CD4-positive, alpha-beta T cell treated with Interferon gamma for 1 hour (primary cell): ENCODE measurements at places on chromosomes 1 and 21.

DNA sequence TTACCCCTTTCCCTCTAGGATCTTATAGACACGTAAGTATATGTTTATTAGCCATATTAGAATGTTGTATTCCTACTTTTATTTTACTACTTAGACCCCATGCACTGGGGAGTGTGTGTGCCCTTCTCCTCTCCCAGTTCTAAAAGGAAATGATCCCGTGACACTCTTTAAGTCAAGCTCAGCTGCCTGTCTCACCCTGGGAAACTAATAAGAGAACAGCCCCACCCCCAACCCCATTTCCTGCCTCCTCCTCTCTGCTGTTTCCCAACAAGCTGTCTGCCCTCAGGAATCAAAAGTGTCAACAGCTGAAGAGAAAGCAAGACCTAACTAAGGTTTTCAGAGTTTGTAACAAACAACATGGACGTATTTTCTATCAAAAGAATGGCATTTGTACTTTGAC, 92.6 kb upstream of the VAV3 start:
- DNase-seq, result peak; percentile 37

DNA sequence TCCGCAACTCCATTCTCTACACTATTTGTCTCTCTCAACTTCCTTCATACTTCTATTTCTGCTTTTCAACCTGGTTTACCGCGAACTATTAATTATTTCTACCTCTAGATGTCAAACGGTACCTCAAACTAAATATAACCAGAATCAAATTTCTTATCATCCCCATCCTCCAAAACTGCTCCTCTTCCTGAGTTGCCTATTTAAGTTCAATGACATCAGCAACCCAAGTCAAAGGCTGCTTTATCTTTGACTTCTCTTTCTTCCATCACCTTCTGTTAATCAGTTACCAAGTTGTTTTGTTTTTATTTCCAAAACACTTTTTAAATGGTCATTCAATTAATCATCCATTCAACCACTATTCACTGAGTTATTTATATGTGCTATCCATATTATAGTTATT, 171.9 kb downstream of the COL24A1 start:
- no peak for DNase-seq

DNA sequence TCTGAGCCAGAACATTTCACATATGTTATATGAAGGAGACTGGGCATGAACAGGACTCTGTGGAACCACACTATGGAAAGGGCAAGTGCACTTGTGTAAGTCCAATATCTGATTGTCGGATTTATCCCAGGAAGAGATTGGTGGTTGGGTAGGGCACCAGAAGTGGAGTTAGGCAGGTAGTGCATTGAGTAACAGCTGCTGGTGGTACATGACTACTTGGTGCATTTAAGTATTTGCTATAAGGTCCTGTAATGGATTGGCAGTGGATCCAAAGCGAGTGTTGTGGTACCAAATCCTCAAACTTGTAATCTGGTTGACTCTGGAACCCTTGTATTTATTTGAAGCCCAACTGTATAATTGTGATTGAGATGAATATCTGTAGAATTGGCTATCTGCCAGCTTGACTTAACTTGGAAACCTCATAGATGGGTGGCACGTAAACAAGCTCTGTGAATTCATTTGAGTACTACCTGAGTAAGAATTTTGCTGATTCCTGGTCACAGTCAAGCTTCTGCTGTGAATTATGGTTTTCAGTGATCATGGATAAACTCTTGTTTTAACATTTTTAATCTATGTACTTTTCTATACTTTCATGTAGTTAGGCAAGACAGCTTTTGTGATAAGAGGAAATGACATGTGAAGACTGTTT, 21.1 kb downstream of the UBAP2L start:
- no peak for DNase-seq

DNA sequence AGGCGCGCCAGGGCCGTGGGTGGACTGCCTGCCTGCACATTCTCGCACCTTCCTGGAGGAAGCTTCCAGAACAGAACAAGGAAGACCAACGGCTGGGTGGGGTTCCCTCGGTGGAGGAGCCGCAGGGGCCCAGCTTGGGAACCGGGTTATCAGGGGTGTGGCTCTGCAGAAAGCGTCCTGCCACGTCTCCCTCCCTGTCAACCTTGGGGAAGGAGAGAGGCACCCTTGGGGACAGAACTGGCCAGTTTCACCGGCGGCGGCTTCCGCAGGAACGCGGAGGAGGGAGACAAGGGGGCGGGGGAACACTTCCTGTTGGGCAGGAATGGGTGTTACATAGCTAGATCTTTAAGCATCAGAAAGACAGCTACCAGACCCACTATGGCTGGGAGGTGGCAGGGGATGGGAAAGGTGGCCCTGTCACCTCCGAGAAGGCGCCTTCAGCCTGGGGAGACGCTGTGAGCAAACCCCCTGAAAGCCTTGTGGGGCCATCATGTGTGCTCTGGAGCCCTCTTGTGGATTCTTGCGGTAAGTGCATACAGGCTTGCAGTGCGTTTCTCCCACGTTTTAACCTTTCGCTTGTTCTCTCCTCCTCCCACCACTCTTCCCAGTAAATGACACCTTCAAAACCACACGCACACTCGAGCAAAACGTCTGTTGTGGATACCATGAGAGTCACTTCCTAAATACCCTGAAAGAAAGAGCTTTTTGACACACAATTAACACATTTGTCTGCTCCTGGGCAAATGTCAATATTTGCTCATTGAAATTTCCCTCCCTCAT, 3.8 kb upstream of the PLEKHA6 start:
- peak; percentile 74 for DNase-seq

- no peak for DNase-seq
Measured at GRCh38 chr21:39502631-39503030, 50.9 kb downstream of the SH3BGR start.

GRCh38 chr1:244077473-244078220, 26.6 kb downstream of the ZBTB18 start:
- no peak for DNase-seq

DNA sequence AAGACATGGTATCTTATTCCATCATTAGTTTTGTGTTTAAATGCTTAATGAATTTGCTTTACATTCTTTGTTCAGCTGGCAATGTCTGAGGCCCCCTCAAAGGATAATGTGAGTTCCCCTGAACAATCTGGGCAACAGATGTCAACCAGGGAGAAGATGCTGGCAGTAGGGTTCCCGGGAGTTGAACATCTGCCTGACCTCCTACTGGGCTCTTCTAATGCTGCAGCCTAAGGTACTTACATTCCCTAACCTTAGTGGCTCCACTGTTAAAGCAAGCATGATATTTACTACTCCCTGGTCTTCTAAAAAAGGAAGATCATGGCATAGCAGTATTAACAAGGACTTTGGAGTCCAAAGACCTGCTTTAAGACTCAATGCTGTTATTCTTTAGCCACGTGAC, 574.9 kb upstream of the NR5A2 start:
- no peak for DNase-seq

DNA sequence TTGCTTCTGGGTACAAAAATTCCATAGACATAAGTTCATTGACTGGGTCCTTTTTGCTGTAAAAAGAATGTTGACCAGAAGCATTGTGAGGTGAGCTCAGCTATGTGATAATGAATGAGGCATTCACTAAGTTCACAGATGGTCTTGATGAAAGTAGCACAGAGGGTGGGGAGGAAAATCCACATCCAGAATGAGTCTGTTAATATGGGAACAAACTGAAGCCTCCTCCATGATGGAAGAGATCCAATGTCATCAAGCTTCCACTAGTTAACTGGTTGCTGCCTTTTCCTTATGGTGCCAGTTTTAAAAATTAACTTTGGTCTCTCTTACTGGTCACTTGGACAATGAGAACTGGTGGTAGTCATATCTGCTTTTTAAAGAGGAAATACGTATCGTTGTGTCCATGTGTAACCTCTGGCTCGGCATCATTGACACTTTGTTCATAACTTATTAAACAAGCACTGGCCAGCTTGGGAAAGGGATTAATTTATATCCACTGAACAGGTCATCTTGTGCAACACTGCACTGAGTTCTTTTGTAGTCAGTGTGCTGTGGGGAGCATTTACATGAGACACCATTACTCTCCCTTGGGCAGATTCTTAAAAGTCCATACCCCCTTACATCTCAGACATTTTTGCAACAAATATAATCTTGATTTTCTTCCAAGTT, 88.6 kb downstream of the ADAMTS1 start:
- DNase-seq, result no peak

- no peak for DNase-seq
Measured at GRCh38 chr1:10530281-10530740, 55.6 kb downstream of the PEX14 start.

GRCh38 chr1:61888808-61889207, 146.5 kb downstream of the PATJ start:
- no peak for DNase-seq

DNA sequence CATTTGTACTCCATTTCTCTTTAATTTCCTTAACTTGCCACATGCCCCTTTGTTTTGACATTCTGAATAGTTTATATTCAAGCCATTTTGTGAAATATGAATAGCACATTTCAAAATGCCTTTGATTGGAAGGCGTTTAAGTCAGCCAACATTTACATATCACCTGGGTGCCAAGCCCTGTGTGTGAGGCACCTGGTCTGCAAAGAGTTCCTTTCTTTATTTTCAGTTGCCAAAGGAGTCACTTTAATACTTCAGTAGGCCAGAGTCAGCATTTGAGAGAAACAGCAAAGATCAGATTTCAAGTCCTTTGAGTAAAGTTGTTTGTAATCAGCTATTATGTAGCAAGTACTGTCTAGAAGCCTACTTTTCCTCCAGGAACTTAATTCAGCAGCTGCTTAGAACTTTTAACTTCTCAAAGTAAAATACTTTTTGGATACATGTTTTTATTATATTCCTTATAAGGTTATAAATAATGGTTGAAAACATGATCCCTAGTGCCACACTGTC, 70.8 kb downstream of the DTL start:
- DNase-seq, result no peak

DNA sequence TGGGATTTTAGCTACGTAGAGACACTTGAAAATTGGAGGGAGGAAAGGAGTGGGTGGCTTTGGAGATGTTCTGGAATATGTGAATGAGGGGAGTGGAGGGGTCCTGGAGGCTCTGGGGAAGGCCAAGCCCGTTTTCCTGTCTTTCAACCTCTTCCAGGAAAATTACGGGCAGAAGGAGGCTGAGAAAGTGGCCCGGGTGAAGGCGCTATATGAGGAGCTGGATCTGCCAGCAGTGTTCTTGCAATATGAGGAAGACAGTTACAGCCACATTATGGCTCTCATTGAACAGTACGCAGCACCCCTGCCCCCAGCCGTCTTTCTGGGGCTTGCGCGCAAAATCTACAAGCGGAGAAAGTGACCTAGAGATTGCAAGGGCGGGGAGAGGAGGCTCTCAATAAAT, 442 bp upstream of the RUSC1 start:
- DNase-seq, result no peak

DNA sequence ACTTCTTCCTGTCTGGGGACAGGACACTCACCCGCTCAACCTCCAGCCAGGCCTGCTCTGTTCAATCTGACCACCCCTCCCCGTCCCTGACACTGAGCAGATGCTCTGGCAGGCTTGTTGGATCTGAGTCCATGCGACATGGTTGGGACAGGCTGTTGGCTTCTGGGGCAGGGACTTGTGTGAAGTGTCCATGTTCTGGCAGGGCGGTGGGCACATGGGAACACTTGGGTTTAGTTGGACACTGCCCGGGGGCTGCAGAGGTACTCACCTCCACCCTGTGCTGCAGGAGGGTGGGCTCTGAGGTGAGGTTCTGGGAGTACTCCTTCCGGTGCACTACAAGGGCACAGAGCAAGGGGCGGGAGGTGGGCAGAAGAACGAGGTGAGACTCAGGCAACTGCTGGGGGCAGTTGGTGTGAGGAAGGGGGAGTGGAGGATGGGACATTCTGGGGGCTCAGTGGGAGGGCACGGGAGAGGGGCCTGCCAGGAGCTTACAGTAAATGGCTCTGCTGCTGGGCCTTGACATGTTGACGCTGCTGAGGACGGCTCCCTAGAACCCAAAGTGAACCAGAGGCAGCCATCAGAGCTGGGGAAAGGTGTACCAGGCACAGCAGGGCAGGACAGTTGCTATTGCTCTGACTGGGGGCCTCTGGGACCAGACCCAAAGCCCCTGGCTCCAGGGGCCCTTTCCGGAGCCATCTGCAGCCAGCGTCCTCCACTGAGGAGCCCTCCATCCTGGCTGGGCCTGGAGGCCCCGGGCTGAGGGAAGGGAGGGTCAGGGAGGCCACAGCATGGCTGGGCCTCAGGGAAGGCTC, 2.3 kb downstream of the EPS8L3 start:
- DNase-seq, result no peak

DNA sequence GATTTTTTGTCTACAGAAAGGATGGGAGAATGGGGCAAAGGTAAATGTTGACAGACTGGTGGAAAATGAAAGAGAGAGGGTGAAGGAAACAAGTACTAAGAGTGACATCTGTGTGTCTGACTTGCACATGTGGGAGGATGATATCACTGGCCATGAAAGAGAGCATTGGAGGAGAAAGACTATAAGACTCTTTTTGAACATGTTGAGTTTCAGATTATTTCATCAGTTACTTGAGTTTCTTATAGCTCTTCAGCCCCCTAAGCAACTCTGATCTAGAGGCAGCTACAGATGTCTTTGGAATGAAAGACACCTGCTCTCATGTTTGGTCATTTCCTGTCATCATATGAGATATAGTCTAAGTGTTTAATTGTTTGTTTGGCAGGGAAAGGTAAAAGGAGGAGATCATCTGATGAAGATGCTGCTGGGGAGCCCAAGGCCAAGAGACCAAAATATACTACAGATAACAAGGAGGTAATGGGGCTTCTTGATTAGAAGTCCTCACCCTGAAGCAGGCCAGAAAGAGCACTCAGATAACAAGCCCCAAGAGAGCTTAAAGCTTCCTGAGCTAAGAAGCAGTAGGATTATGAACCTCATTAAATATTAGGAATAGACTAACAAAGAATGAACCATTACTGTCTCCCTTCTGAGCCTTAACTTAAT, 4.5 kb downstream of the POLR3C start:
- DNase-seq, result no peak

GRCh38 chr1:177770096-177770495, 199.8 kb downstream of the SEC16B start:
- DNase-seq, result no peak

GRCh38 chr1:209160230-209160629, 423.3 kb upstream of the CAMK1G start:
- no peak for DNase-seq

- DNase-seq, result no peak
Measured at GRCh38 chr1:9238550-9238949, 4.0 kb downstream of the H6PD start.

GRCh38 chr1:24027838-24028468, 47.8 kb upstream of the SRSF10 start:
- no peak for DNase-seq

GRCh38 chr1:55720261-55720660, 505.1 kb upstream of the USP24 start:
- DNase-seq, result no peak

- no peak for DNase-seq
Measured at GRCh38 chr1:25050165-25050564, 120.1 kb upstream of the RUNX3 start.

DNA sequence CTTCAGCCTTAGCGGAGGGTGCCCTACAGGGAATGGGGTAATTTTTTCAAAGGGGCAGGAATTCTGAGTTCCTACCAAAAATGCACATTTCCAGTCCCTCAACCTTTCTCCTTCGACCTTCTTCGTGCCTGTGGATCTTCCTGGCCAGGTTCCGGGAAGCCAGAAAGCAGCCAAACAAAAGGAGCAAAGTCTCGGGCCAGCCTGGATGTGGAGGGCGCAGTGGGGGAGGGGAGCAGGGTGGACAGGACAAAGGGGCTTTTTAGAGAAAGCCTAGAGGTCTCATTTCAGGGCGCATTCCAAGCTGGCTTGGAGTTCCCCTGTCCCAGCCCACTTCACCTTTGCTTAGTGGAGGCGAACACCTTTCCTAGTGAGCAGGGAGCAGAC, 2.9 kb upstream of the INAVA start:
- DNase-seq, result no peak
